ENCODE measurements at places on chromosomes 5 and 9. TPM values are rescaled to one million over a fixed set of nuclear protein-coding genes. Genes with fewer than 3 reads are reported as not detected.

The BARHL1 gene
- total RNA-seq, result not detected

The LCN1 gene
- not detected for total RNA-seq

The IL5 gene
- 84.3 TPM for total RNA-seq

DNA sequence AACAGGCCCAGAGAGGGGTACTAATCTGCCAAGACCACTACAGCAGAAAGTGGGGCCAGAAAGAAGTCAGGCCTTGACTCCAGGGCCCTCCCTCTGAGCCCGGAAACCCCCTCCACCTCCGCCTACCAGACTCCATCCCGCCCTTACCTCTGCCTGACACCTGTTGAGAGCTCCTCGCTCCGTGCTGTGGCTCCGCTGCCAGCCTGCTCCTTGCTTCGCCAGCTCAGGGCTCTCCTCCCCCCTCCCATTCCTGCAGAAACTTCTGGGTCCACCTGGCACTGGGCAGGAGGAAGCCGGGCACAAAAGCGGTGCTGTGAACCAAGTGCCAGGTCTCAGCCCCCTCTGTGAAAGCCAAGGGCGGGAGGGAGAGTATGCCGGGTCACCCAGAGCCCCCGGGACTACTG lies 6.4 kb upstream of the ST6GALNAC6 start:
- DNase-seq, result peak; percentile 70

GRCh38 chr5:143652108-143652700 lies 159.8 kb upstream of the HMHB1 start:
- DNase-seq, result no peak

All from CD8-positive, alpha-beta memory T cell (primary cell).